ENCODE measurements at places on chromosomes 12 and 14.
A peak's percentile ranks its signal among the peaks of the same experiment; 100 is the strongest.

GRCh38 chr14:77324816-77325745, 4.2 kb downstream of the GSTZ1 start:
- no peak for DNase-seq

GRCh38 chr12:26062566-26062965, 62.3 kb downstream of the BHLHE41 start:
- no peak for DNase-seq

- DNase-seq: no peak
These were observed 60.1 kb downstream of the TSPAN9 start for GRCh38 chr12:3137268-3137781.

- no peak for DNase-seq
These were observed 105.5 kb upstream of the MAP1LC3B2 start for GRCh38 chr12:116453631-116454030.

GRCh38 chr12:28963554-28963953, 185.5 kb upstream of the FAR2 start:
- no peak for DNase-seq

GRCh38 chr12:127125607-127126259, 1141.2 kb upstream of the TMEM132C start:
- peak; percentile 79 for DNase-seq

DNA sequence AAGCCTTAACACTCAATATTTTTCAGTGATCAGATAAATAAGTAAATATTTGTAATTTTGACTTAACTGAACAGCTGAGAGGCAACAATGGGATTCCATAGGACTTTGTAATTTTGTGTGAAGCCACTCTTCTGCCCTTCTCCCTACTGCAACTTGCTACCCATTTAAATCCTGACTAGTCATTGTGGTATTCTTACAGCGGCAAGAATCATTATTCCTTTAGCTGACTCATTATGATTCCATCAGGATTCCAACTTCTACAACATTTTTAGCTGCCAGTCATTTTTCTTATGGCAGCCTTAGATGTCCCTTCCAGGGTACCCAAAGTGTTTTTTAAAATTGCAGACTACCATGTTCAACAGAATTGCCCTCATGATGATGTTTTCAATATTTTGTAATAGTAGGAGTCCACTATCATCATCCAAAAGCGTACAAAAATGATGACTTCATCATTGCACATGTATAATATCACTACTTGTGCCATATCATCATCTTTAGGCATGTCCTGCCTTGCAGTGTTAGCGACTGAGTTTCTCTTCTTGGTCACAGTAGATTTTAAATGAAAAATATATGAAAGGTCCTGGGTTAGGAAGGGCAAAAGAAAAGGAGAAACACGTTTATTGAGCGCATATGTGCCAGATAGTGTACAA, 5.1 kb upstream of the MAGOHB start:
- no peak for DNase-seq

DNA sequence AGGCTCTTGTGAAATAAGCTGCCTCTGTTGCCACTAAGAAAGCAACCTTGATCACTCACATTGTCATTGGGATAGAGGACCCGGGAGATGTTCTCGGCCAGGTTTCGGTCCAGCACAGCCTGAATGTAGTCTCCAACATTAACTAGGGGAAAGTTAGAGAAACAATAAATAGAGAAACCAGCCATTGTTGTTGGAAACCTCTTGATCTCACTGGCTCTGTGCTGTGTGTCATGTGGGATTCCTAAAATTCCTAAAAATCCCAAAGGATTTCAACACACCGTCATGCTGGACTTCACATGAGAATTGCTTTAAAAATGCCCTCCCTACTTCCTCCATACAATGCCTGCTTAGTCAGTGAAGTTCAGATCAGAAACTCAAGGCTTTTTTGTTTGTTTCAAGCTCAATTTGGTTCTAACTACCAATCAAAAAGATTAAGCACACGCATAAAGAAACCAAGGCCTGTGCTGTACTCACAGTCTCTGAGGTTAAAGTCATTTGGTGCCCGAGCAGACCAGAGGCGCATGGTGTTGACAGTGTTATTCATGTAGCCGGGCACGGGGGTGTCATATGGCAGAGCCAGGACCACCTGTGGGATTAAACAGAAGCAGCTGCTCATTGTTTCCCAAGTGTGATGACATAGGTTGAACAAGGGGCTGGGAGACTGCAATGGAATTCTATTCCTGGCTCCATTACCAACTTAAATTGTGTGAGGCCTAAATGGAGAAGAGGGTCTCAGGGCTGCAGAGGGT, 23.6 kb downstream of the PYGL start:
- no peak for DNase-seq

- DNase-seq: no peak
These were observed 51.0 kb downstream of the SLC8A3 start for GRCh38 chr14:70137788-70138187.
